NCI-H1417 treated with DMSO at 0.1 percent for 48 hours (cell line): ENCODE measurements at places on chromosomes 1 and 21.

GRCh38 chr1:201349092-201349491 is 28.4 kb downstream of the TNNT2 start:
- no peak for DNase-seq

DNA sequence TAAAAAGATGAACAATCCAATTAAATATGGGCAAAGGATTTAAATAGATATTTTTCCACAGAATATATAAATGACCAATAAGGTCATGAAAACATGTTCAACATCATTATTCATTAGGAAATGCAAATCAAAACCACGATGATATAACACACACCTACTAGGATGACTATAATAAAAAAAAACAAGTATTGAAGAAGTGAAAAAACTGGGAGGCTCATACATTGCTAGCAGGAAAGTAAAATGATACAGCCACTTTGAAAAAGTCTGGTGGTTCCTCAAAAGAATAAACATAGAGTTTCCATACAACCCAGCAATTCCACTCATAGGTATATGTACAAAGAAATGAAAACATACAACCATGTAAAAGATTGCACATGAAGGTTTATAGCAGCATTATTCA is 75.7 kb upstream of the RAB4A start:
- no peak for DNase-seq

DNA sequence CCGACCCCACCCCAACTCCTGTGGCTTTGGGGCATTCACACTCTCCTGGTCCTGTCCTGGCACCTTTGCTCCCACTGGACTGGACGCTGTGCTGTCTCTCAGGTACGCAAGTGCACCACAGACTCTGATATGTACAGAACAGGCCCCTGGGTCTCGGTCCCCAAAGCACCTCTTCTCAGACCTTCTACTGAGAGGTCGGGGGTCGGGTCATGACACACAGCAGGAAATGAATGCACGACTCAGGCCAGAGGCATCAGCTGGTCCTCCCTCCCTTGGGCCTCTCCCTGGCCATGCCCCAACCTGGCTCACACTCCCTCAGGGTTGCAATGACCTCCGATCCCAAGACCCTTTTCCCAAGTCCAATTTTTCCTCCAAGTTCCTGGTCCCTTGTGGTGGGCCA is 1.8 kb upstream of the KRTAP10-12 start:
- no peak for DNase-seq

- DNase-seq = no peak
Measured at GRCh38 chr1:23625459-23625858, 66.1 kb upstream of the RPL11 start.

GRCh38 chr1:192879406-192879805 is 70.6 kb downstream of the RGS2 start:
- DNase-seq = no peak

GRCh38 chr1:212201461-212201860 is 83.7 kb upstream of the PPP2R5A start:
- DNase-seq = no peak

- no peak for DNase-seq
Measured at GRCh38 chr21:38721055-38721454, 84.7 kb upstream of the ETS2 start.

DNA sequence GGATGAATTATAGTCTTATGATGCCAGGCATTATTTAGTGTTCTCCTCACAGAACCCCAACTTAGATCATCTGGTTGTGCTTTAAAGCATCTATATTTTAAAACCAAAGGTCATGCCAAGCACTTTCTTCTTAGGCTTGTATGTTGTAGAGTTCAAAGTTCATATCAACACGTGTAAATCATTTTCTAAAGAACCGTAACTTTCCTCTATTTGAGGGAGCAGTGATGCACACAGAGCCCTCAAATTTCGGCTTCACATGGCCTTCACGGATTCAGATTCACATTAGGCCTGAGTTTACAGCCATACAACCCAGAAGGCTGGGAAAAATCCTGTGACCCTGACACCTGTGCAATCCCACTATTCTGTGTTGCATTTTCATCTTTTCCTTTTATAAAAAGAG is 52.1 kb upstream of the SEC16B start:
- no peak for DNase-seq

GRCh38 chr1:233656032-233656635 is 42.2 kb downstream of the KCNK1 start:
- no peak for DNase-seq

- no peak for DNase-seq
Measured at GRCh38 chr1:113456967-113457366, 66.7 kb downstream of the MAGI3 start.

DNA sequence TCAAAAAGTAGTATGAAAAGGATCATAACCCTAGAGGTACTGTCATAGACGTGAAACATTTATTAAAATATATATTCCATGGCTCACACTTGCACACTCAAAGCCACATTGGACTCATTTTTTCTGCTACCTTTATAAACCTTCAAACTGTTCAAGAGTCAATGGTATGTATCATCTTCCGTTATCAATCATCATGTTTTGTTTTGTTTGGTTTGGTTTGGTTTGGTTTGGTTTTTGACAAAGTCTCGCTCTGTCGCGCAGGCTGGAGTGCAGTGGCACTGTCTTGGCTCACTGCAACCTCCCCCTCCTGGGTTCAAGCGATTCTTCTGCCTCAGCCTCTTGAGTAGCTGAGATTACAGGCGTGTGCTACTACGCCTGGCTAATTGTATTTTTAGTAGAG is 1.8 kb downstream of the IFNAR2 start:
- no peak for DNase-seq

DNA sequence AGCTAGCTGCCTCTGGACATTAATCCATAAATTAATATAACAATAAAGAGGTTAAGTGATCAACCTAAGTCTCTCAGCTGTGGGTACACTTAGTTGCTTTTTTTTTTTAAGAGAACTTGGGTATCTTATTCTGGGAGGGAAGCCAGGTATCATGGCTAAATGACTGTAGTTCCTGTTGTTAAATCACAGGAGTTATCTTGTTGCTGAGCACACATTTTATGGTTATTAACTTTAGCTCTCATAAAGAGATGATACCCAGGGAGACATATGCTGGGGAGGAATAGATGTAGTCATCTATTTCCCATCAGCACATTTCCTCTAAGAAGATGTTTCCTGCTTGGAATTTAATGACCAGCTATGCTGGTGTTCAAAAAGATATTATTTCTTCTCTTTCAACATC is 227.8 kb downstream of the PTGER3 start:
- DNase-seq = no peak

DNA sequence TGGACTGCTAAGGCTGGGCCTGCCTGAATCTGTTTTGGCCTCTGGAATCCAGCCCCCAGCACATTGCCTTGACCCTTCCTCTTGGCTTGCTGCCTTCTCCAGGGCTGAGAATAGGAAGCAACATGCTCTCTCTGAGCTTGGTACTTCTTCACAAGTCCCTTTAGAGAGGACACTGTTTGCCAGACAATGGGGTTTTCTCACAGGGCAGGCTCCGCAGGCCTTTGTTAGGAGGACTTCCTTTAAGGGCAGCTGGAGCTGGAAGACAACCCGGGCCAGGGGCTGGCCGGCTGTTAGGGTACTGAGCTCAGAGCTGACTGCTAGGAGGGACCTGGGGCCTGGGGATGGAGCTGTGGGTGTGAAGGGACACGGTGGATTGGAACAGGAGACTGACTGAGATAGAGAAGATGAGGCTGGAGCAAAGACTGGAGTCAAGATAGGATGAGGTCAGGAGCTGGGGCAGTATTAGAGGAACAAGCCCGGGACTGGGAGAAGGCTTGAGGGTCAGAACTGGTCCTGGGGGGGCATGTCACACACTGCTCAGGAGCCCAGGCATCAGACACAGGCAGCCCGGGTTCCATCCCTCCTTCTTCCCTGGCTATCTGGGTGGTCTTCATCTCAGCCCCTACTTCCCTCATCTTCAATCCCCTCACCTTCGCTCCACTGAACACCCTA is 5.4 kb upstream of the ALPL start:
- DNase-seq = no peak

GRCh38 chr1:94280541-94280940 is 43.2 kb upstream of the ARHGAP29 start:
- DNase-seq = no peak

DNA sequence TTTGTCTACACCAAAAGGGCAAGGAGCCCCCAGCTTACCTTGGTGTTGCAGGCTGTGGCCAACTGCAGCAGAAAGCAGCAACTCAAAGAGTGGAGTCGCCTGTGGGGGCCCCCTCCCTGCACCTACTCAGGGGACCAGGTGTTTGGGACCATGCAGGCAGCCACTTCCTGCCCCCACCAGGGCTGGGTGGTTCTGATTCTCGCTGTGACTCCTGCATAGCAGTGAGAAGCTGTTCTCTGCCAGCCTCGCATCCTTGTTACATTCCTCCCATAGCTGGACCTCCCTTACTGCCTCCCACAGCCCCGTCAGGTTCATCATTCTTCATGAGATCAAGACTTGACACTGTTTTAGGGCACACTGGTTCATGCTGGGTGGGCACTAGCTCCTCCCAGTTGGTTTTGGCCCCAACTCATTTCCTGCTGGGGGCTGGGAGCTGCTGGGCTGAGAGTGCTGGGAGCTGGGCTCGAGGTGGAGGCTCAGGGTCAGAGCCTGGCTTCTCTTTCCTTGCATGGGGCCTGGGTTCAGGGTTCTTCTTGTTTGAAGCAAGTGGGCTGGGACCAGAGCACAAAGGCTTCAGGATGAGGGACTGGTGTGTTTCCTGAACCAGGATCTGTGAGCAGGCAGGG is 146.9 kb upstream of the C1orf174 start:
- no peak for DNase-seq

DNA sequence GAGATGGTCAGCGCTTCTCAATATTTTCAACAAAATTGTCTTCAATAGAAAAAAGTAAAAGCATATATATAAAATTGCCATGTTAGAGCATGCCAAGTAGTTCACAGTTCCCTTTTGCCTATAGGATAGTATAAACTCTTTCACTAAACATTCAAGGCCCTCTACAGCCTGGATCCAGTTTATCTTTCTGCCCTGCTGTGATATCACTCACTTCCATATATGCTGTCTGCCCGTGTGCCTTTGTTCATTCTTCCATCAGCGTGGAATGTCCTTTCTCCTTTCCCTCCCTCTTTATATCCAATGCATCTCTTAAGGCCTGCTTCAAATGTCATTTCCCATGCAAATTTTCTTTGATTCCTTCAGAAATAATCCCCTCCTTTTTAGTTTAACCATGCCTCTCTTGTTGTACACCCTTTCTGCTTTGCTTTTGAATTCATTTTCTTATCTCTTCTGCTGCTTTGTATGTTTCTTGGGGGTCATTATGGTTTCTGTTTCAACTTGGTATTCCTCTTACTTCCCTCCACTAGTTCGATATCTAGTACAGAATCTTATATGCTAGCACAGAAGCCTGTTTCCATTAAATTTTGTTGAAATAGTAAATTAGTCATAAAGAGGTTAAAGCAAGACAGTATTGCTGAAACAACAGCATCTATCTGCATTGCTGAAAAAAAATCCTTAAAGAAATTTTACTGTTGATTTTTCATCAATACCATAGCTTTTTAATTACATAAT is 44.7 kb downstream of the XCL2 start:
- no peak for DNase-seq

GRCh38 chr1:64126581-64126980 is 76.8 kb upstream of the UBE2U start:
- DNase-seq = no peak

GRCh38 chr1:232837087-232837486 is 31.9 kb downstream of the MAP10 start:
- DNase-seq = no peak

DNA sequence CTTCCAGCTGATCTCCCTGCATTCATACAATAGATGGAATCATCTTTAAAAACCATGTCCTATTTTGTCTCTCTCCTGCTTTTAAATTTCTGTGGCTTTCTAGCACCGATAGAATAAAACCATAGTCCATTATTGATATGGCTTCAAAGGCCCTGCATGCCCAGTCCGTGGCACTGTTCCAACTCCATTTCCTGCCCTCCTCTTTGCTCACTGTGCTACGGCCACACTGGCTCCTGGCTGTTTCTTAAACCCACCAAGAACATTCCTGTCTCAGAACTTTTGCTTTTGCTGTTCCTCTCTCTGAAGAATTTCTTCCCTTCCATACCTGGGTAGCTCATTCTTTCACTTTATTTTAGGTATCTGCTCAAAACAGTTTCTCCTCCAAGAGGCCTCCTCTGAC is 7.2 kb downstream of the SLAMF1 start:
- no peak for DNase-seq

DNA sequence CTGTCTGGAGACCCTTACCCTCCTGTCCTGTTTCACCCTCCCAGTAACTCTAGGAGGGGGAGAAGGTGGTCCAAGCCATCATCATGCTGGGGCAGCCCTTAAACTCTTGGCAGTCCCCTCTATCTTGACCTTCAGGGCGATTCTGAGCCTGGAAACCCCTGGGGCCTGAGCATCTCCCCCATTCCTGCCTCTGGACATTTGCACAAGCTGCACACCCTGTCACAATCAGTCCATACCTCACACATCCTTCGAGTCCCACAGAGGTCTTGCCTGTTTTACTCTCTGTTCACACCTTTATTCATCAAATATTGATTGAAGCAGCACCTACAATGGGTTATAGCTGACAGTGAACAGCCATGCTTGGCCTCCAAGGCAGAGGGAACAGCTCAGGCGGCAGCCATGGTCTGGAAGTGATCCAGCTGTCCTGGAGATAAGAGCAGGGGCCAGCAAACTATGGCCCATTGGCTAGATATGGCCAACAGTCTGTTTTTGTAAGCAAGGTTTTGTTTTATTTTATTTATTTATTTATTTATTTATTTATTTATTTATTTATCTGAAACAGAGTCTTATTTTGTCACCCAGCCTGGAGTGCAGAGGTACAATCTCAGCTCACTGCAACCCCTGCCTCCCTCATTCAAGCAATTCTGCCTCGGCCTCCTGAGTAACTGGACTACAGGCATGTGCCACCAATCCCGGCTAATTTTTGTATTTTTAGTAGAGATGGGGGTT is 7.1 kb upstream of the FAM131C start:
- no peak for DNase-seq

DNA sequence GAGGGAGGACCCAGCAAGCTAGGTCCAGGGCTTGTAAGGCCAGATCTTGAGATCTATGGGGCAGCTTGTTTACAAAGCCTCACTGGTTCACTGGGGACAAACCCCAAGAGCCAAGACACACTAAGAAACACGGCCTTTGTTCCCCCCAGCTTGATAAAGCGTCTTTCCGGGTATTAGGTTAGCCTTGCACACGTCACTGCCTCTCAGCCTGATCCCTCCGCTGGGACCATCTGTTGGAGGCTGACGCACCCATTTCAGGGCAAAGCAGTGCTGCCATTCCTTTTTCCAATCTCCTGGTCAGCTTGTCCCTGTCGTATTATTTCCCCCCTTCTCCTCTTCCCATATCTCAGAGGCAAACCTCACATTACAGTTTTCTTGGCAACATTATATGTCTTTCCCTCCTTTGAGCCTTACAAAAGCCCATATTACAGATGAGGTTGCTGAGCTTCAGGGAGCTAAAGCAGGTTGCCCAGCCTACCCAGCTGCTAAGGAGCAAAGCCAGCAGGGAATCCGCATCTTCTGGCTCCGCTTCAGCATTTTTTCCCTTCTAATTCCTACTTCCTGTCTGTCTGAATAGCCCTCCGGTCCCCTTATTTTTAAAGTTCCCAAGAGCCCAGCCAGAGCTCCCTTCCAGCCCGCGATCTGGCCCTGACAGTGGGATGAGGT is 4.1 kb downstream of the HEYL start:
- DNase-seq = no peak

GRCh38 chr1:168488138-168488537 is 55.7 kb downstream of the XCL2 start:
- peak; percentile 14 for DNase-seq

GRCh38 chr1:207807690-207808321 is 56.0 kb downstream of the CD46 start:
- DNase-seq = no peak
